ENCODE measurements at places on chromosomes 11 and 22. TPM values are rescaled to one million over a fixed set of nuclear protein-coding genes. Genes with fewer than 3 reads are reported as not detected.
A peak's percentile ranks its signal among the peaks of the same experiment; 100 is the strongest.

The OR8A1 gene
- total RNA-seq = not detected

The SPDYC gene
- not detected for total RNA-seq

DNA sequence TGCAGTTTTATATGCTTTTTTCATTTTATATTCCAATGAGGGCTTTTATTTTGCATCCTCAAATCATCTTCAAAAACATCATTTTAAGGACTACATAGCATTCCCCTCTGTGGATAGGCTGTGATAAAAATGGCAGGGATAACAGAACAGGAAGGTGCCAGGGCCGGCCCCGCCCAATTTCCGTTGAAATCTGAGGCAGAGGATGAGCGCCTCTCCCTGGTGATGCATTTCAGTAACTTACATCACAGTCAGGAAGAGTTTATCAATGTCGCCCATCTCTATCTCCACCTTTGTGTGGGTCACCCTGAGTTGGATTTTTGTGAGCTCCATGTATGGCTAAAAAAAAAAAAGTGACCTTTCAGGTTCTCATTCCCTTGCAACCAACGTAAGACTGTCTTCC lies 201.6 kb downstream of the DSCAML1 start:
- peaks cover 9% of the 10 kb centered on the region for H3K27me3 ChIP-seq
- H3K27ac ChIP-seq = no peak overlapping the region
- H3K4me3 ChIP-seq = no peak overlapping the region

GRCh38 chr11:2272946-2273280 lies 2.5 kb upstream of the ASCL2 start:
- peaks cover 9% of the 10 kb centered on the region for H3K4me1 ChIP-seq
- no peak for DNase-seq
- peaks cover 32% of the 10 kb centered on the region for H3K27me3 ChIP-seq
- no peak overlapping the region for H3K27ac ChIP-seq
- H3K36me3 ChIP-seq = no peaks in the 10 kb centered on the region

The ZNF280A gene
- not detected for total RNA-seq

GRCh38 chr22:24414984-24415945 lies 12.1 kb upstream of the ADORA2A start:
- peak; percentile 16 for DNase-seq
- H3K27ac ChIP-seq = no peak overlapping the region
- H3K27me3 ChIP-seq = no peaks in the 10 kb centered on the region
- peaks cover 4% of the 10 kb centered on the region for H3K4me1 ChIP-seq

DNA sequence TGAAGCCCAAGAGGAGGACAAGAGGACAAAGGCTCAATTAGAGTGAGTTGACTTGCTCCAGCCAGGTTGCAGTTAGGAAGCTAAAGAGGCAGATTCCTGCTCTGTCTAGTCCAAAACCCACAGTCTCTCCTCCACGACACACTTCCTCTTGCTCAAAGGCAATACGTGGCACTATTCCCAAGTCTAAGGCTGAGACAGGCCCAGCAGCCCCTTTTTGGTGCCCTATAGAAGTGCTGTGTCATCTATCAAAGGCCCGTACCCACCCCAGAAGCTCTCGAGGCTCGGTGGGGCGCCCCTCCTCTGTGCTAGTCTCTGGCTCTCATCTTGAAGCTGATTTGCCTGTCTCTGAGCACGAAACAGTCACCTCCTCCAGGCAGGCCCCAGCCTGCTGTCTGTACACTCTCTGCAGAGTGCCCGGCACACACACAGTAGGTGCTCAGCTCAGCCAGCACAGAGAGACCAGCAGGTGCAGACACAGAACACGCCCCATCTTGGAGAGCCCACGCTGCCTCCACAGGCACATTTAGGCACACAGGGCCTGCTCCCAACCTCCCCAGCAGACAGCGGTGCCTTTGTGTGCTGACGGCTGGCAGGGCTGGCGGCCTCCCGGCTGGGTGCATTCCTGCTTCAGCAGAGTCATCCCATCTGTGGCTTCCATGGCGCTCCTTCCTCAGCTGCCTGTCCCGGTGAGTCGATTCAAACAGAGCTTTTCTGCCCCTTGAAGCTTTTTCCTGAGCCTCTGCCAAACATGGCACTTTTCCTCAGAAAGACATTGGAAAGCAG lies 52.8 kb downstream of the MYH9 start:
- H3K4me1 ChIP-seq = peaks cover 86% of the 10 kb centered on the region
- peak overlapping the region; percentile 98 for H3K27ac ChIP-seq
- peak overlapping the region; percentile 74 for H3K4me3 ChIP-seq

DNA sequence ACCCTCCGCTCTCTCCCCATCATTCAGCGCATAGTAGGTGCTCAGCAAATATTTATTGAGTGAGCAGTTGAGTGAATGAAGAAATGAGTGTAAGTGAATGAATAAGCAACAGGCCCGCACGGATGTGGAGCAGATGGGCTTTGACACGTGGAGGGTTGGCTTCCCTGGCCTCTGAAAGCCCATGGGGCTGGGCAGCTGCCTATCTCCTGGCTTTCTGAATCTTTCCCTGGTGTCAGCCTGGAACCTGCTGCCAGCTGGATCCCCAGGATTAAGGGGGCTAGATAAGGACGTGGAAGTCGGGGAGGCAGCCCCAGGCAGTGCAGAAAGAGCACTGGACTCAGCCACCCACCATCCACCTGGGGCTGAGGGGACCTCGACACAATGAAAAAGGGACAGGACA lies 12.6 kb downstream of the IL2RB start:
- peaks cover 32% of the 10 kb centered on the region for H3K4me1 ChIP-seq
- peak overlapping the region; percentile 28 for H3K27ac ChIP-seq
- H3K4me3 ChIP-seq = no peak overlapping the region
- H3K27me3 ChIP-seq = no peaks in the 10 kb centered on the region
- H3K36me3 ChIP-seq = peaks cover 53% of the 10 kb centered on the region
- DNase-seq = no peak

DNA sequence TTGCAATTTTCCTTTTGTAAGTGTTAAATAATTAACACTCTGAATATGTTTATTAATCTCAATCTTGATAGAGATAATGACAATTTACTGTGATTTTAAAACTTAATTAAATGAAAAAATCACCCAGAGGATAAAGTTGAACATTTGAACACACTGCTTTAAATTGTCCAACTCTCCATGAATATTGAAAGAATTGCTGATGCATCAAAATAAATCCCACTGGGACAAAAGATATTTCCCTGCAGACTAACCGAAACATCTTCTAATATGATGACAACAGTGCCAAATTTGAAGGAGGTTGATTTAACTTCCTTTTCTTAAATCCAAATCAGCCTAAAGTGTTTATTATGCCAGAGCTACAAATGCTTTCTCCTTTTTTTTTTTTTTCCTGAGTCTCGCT lies 47.6 kb downstream of the F2 start:
- no peak for DNase-seq
- H3K4me1 ChIP-seq = no peaks in the 10 kb centered on the region
- no peaks in the 10 kb centered on the region for H3K27me3 ChIP-seq
- no peak overlapping the region for H3K27ac ChIP-seq
- H3K36me3 ChIP-seq = peaks cover 34% of the 10 kb centered on the region

The KRTAP5-1 gene
- not detected for total RNA-seq

DNA sequence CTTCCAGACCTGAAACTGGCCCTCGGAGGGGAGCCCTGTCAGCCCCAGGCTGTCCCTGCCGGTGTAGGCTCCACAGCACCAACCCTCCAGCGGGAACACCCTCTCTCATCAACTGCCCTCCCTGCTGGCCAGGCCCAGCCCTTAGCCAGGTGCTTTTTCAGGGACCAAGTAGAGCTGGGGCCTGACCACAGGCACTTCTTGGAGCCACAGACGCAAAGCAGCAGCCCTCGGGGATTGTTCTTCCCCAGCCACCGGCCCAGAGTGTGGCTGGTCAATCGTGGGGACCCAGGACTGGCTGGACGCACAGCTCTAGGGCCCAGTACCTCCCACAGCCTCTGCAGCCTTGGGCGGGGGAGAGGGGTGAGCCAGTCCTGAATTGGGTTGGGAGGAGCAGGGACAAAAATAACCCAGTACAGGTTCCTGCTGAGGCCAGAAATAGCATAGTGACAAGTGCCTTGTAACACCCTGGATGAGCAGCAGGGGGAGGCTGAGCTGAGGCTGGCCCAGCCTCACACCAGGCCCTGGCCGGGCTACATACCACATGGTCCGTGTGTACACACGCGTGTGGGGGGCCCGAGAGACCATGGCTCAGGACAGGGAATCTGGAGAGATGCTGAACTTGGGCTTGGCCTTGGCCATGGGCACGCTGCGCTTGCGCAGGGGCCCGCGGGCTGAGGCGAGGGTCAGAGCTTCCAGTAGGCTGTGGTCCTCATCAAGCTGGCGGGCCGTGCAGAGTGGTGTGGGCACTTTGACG lies 2.0 kb downstream of the KCNJ11 start:
- H3K36me3 ChIP-seq = no peaks in the 10 kb centered on the region
- H3K27ac ChIP-seq = no peak overlapping the region
- DNase-seq = peak; percentile 62
- peaks cover 14% of the 10 kb centered on the region for H3K4me1 ChIP-seq
- peak overlapping the region; percentile 13 for H3K4me3 ChIP-seq

The MEI1 gene
- 52.5 TPM for total RNA-seq

GRCh38 chr11:108203075-108203474 lies 19.4 kb downstream of the NPAT start:
- peaks cover 73% of the 10 kb centered on the region for H3K36me3 ChIP-seq
- DNase-seq = no peak
- no peak overlapping the region for H3K27ac ChIP-seq
- H3K4me1 ChIP-seq = peaks cover 29% of the 10 kb centered on the region

- no peak overlapping the region for H3K4me3 ChIP-seq
- peaks cover 3% of the 10 kb centered on the region for H3K4me1 ChIP-seq
- no peak for DNase-seq
- no peak overlapping the region for H3K27ac ChIP-seq
Measured at GRCh38 chr11:69209421-69210309, 53.9 kb downstream of the SMIM38 start.

DNA sequence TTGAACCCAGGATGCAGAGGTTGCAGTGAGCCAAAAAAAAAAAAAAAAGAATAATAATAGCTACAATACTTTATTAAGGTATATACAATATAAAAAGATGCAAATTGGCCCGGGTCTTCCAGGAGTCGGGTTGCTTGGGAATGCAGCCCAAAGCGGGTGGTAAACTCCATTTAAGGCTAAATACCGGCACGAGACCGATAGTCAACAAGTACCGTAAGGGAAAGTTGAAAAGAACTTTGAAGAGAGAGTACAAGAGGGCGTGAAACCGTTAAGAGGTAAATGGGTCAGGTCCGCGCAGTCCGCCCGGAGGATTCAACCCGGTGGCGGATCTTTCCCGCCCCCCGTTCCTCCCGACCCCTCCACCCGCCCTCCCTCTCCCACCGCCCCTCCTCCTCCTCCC lies 143.3 kb downstream of the DLG2 start:
- H3K27ac ChIP-seq = no peak overlapping the region
- DNase-seq = no peak
- H3K36me3 ChIP-seq = no peaks in the 10 kb centered on the region
- H3K4me1 ChIP-seq = no peaks in the 10 kb centered on the region
- H3K27me3 ChIP-seq = no peaks in the 10 kb centered on the region
- H3K4me3 ChIP-seq = no peak overlapping the region

The ANKK1 gene
- 1.9 TPM for total RNA-seq

- H3K4me1 ChIP-seq = peaks cover 4% of the 10 kb centered on the region
- H3K27ac ChIP-seq = no peak overlapping the region
- no peak overlapping the region for H3K4me3 ChIP-seq
- no peaks in the 10 kb centered on the region for H3K36me3 ChIP-seq
- peak; percentile 20 for DNase-seq
- peaks cover 10% of the 10 kb centered on the region for H3K27me3 ChIP-seq
Measured at GRCh38 chr11:44632466-44633123, 67.1 kb downstream of the CD82 start.

The MAPK8IP2 gene
- 0.39 TPM for total RNA-seq

The MARK2 gene
- 62.3 TPM for total RNA-seq

DNA sequence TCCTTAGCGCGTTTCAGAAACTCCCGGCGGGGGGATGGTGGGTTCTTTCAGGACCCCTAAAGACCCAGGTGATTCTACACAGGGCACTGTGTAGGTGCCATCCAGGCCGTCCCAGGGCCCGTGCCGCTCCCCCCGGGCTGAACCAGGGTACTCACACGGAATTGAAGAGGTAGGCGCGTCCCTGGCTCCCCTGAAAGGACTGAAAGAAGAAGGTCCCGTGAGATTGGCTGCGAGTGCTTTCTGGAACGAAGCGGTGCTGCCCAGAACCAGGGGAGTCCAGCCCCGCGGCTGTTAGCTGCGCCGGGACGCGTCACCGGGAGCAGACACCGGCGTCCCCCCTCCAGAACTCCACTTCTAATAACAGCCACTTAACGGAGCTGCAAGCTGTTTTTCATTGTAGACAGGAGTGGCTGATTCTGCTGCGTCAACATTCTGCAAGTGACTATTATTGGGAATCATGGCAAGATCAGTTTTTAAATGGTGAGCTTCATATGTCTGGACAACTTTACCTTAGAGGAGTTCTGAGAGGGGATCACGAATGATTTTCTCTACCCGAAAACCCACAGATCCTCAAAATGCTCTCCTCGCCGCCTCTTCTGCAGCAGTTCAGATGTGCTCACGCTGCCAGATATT lies 31.8 kb downstream of the YPEL1 start:
- no peak for DNase-seq
- H3K4me1 ChIP-seq = peaks cover 6% of the 10 kb centered on the region
- no peaks in the 10 kb centered on the region for H3K36me3 ChIP-seq

GRCh38 chr11:133897331-133897650 lies 52.0 kb upstream of the SPATA19 start:
- peaks cover 13% of the 10 kb centered on the region for H3K36me3 ChIP-seq
- no peaks in the 10 kb centered on the region for H3K27me3 ChIP-seq
- H3K4me1 ChIP-seq = peaks cover 4% of the 10 kb centered on the region
- H3K4me3 ChIP-seq = no peak overlapping the region
- H3K27ac ChIP-seq = no peak overlapping the region

The C22orf31 gene
- not detected for total RNA-seq

DNA sequence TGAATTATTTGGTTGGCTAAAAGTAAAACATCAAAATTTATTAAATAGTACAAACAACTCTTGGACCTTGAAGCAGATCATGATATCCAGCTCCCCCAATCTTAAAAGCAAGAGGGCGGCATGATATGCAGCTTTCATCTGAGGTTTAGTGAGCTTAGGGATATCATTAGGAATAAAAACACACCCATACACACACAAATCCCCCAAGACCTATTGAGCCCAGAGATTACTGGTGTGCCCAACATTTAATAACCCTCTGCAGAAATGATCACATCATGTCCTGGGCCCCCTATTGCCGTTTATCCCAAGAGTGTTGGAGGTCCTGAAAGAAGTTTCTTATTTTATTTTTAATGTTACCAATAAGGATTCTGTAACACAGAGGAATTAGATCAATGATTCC lies at the start of gene OR8D1:
OR8D1 (minus strand) TSS at position 101 of the 400 bp plus-strand sequence. CDS start 3,183 bp downstream, outside the sequence.
- H3K36me3 ChIP-seq = no peaks in the 10 kb centered on the region
- H3K4me1 ChIP-seq = no peaks in the 10 kb centered on the region
- peaks cover 1% of the 10 kb centered on the region for H3K27me3 ChIP-seq

DNA sequence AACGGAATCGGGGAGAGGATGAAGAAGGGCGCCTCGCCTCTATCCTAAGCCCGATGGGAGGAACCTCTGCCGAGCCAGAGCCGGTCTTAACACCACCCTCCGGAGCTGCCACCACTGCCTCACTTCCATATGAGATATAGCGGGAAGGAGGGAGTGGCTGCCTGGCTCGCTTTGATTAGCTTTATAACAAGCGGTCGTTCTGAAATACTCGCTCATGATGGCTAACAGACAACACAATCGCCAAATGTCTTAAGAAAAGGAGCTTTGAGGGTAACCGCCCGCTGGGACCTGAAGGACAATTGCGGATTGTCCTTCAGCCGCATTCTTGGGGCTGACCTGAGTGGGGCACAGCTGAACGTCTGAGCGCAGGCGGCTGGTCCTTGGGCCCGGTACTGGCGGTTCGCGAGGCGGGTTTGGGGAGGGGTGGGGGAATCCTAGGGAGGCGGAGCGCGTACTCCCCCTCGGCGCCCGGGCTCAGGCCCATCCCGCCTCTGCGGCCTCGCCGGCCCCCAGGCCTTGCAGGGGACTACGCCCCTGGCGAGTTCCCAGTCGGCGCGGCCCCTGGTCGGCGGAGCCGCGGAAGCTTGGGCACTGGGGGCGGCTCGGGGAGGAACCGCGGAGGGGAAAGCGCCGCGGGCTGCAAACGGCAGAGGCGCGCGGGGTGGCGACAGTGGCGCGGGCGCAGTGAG lies at the start of gene PLAAT5:
PLAAT5 (minus strand) TSS at position 617 of the 689 bp plus-strand sequence; CDS start at position 484, 133 bp downstream.
- peaks cover 4% of the 10 kb centered on the region for H3K4me1 ChIP-seq
- no peak within 1 kb of the TSS for H3K27ac ChIP-seq
- H3K36me3 ChIP-seq = peaks cover 1% of the 10 kb centered on the region
